GM04503 (cell line): ENCODE measurements at places on chromosomes 5 and 9.
A peak's percentile ranks its signal among the peaks of the same experiment; 100 is the strongest.

DNA sequence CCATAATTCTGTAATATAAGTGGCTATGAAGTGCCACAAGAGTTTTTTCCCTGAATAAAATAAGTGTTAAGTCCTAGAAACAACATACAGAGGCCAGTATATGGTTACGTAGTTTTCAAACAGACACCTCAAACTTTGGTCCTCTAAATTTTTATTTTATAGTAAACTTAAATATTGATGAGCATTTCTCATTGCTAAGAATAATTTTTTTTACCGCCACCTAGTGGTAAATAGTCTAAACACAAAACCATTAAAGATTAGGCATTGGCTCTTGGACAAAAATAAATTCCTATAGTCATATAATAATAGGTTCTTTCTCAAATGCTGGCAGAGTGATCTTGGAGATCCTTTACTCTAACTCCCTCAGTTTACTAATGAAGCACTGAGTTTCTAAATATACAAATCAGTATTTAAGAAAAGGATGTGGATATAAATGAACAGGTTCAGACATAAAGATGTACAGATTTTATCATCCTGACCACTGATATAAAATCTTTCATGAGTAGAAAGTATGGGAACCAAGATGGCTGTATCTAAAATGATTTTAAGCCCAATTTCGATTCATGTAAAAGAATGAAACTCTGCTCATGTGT, 136.2 kb downstream of the FANCC start:
- DNase-seq = no peak

GRCh38 chr9:19940811-19941535, 152.1 kb upstream of the SLC24A2 start:
- no peak for DNase-seq

DNA sequence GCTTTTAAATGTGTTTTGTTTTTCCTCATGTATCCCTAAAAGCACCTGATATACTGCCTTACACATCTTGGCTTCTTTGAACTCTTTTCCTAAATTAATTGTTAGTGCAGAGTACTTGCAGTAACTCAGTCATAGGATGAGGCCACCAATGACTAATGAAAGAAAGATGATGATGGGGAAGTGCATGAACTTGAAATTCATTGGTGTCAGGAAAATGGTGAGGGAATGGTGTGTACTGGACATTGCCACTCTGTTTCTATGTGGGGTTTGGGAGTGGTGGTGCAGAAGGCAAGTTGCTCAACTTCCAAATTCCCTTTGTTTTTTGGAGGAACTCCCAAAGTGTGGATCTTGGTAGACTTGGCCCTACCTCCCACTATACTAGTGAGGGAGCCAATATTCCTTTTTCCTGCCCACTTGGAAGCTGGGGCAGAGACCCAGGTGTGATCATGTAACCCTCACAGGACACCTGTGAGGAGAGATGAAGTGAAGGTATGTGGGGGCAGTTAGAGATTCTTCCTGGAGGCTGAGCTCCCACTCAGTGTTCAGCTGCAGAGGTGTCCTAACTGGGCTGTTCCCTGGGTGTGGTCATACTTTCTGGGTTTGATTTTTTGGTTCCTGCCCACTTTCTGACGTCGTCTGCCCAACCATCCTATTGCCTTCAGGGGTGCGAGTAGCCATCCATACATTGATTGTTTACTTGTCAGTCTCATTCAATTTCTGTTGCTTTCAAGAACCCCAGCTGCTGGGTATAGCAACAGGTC, 298.5 kb downstream of the MAST4 start:
- no peak for DNase-seq

DNA sequence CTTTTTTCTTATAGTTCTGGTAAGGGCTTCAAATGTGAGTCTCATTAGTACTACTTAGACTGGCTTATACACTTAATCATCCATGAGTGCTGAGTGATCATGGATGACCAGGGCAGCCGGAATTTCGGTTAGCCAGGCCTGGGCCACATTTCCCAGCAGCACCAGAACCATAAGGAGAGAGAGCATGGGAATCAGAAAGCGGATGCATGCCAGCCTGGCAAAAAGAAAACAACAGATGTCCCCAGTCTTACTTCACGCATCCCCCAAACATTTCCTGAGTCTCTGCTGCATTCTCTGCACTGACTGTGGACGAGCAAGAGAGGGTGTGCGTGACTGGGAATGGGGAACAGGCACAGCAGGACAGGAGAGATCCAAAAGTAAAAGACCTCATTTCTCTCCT, 371.1 kb upstream of the ZNF608 start:
- DNase-seq = peak; percentile 89

DNA sequence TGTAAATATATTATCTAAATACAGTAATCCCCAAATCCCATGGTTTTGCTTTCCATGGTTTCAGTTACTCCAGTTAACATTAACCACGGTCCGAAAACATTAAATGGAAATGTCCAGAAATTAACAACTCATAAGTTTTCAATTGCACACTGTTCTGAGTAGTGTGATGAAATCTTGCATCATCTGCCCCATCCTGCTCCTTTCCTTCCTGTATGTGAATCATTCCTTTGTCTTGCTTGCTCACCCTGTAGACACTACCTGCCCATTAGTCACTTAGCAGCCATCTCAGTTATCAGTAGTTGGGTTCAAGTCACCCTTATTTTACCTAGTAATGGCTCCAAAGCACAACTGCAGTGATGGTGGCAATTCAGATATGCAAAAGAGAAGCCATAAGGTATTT, 1568.5 kb upstream of the WWC1 start:
- no peak for DNase-seq

GRCh38 chr9:124257844-124258606, at the start of gene NEK6:
Gene NEK6 (plus strand): TSS chr9:124257949. CDS start chr9:124301965, 44,016 bp downstream.
- DNase-seq = no peak

DNA sequence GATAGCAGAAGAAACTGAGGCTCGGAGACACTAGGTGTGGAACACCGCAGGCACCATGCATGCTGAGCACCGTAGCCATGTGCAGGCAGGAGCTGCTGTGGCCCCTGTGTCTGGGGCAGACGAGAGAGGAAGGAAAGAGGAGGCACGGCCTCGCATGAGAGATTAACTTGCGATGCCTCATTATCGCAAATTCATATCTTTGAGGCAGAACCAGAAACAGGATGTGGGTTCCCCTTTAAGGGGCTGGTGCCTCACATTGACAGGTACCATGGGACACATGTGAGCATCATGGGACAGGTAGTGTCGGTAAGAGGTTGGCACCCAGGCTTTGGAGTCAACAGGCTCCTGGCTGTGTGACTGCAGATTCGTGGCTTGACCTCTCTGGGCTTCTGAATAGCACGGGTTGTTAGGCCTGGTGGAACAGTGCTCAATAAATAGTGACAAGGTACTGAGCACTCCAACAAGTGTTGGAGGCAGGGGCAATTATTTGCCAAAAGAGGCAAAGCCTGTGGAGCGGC, 40.8 kb downstream of the NAIF1 start:
- DNase-seq = no peak

GRCh38 chr9:89774858-89775370, 170.1 kb downstream of the GADD45G start:
- no peak for DNase-seq

DNA sequence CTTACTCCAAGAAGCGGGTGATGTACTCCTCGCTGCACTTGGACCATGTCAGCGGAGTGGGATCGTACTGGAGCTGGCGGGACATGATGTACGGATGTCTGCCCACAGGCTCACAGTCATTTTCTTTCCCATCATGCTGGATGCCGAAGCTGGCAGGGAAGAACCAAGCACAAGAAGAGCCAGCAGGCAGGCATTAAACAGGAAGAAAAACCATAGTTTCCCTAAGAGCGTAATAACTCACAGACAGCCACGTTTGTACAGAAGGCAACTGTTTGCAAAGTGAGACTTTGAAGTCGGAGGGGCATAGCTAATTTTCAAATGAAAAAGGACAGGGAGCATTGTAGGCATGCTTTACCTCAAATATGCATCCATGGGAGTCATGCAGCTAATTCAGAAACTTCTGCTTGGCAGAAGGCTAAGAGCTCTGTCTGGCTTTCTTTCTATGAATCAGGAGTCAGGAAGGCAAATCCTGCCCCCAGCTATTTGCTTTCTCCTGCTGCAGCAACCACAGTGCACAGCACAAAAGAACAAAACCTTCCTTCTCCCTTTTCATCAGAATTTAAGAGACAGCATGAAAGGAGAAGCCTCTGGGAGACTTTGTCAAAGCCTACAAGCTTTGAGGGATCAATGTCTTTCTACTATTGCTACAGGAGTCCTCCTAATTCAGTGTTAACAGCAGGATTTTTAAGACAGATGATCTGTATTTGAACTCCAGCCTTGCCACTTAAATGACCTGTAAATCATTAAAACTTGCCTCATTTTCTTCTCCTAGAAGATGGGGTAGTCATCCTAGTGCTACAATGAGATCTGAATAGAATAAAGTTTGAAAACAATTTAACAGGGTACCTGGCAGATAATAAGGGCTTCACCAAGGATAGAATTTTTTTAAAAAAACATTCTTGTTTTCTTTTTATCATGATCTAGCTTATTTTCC, 209.1 kb downstream of the TARS1 start:
- DNase-seq = peak; percentile 75

- no peak for DNase-seq
Observed at GRCh38 chr9:94644543-94644942, 5.2 kb upstream of the FBP1 start.

DNA sequence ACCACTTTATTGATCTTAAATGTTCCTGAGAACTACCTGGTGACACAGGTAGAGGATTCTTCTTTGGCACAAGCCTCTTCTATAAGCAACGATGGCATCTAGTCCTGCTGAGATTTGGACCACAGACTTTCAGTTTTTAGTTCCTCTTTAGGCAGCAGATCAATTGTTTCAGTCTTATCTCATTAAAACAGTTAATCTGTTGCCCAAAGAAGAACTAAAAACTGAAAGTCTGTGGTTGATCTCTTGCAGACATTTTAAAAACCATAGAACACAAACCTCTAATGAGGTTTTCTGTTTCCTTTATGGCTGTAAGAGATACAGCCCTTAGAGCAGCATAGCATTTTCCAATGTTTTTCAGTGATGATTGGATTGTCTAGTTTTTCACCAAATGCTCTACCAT, 480.9 kb downstream of the MTRR start:
- no peak for DNase-seq

DNA sequence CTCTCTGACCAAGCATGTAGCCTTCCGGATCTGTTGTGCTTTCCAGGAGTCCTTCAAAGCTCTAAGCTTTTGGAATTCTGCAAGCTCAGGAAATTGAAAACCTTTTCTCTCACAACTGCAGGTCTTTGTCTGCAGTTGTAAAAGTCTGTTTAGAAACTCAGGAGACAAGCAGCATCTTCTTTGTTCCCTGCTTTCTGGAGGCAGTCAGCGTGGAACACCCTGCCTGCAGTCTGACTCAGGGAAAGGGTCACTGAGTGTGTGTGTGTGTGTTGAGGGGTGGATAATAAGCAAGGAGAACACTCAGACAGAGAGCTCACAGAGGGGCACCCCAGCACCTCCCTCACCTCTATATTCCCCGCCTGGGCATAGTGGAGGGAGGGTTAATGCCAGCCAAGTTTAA, 29.1 kb downstream of the KCNIP1 start:
- no peak for DNase-seq

DNA sequence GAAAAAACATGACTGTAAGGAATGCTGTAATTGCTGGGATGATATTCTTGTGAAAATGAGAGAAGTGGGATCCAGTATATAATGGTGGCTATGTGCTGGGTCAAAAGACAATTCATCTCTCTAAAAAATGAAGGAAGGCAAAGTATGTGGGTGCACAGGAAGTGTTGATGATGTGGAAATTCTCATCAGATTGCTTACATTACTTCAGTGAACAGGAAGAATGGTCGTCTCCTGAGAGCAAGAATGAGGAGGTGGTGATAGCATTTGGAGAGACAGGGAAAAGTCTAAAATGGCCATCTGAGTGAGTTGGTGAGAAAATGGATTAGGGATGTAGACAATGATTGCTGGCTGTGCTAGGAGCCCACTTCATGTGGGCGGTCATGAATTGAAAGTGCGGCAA, 253.5 kb upstream of the NREP start:
- DNase-seq = no peak

- DNase-seq = no peak
Observed at GRCh38 chr5:53063176-53063575, 46.4 kb downstream of the MOCS2 start.

GRCh38 chr9:127541176-127541575, 70.9 kb upstream of the STXBP1 start:
- no peak for DNase-seq

- DNase-seq = no peak
Observed at GRCh38 chr5:95743232-95743631, 12.1 kb downstream of the RHOBTB3 start.

GRCh38 chr9:94761481-94761880, 35.0 kb downstream of the AOPEP start:
- DNase-seq = no peak

- no peak for DNase-seq
Observed at GRCh38 chr5:106874974-106875373, 795.8 kb downstream of the EFNA5 start.

DNA sequence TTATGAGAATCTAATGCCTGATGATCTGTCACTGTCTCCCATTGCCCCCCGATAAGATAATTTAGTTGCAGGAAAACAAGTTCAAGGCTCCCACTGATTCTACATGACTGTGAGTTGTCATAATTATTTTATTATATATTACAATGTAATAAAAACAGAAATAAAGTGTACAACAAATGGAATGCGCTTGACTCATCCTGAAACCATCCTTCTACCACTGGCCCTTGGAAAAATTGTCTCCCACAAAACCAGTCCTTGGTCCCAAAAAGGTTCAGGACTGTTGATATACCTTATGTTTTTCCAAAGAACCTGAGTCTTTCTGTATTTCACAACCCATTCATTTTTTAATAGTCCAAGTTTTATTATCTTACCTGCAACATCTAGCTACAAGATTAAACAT, 403.5 kb downstream of the TAF11L14 start:
- no peak for DNase-seq

DNA sequence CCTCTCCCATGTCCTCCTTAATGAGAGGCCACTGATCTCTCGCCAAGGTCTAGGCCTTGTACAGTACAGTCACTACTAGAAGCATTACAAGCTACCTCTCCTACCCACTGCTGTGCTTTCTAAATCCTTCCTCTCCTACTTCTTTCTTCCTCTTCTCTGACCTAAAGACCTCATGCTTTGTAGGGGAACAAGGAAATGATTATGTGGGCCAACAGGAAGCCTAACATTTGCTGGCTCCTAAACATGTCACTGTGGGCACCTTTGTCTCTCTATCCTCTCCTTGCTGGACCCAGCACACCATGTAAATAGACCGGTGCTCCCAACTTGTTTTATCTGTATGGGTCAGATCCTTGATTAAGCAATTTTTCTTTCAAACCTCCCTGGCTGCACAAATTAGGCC, 16.7 kb downstream of the SLC28A3 start:
- DNase-seq = no peak

- no peak for DNase-seq
Observed at GRCh38 chr5:1792842-1793266, 6.8 kb downstream of the MRPL36 start.

- no peak for DNase-seq
Observed at GRCh38 chr9:20499013-20499412, 123.3 kb downstream of the MLLT3 start.

DNA sequence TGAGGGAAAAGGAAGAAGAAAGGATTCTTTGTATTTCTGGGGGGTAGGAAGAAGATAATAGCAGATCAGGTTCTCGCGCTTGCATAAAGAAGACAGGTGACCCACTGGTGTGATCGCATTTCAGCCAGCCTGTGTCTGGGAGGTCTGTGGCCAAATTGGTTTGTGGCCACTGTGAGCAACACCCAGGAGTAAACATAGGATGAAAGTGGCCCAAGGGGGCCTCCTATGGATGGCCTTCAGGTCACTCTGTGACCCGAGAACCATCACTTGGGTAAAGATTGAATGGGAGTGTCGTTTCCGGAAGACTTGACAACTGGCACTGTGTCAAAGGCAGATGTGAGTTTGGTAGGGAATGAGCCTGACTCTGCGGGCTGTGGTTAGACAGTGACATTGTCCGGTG, 34.2 kb downstream of the RAI14 start:
- DNase-seq = no peak
